ENCODE measurements at places on chromosomes 13 and 19. TPM values are rescaled to one million over a fixed set of nuclear protein-coding genes. Genes with fewer than 3 reads are reported as not detected.
A peak's percentile ranks its signal among the peaks of the same experiment; 100 is the strongest.

ZNF492 gene
- not detected for total RNA-seq

CACTIN gene
- 24.7 TPM for total RNA-seq

ATP8A2 gene
- 1.1 TPM for total RNA-seq

BABAM1 gene
- total RNA-seq: 93.7 TPM

OR7A10 gene
- total RNA-seq: not detected

ENOX1 gene
- 5.9 TPM for total RNA-seq

POU2F2 gene
- total RNA-seq: 1.0 TPM

- no peak overlapping the region for H3K4me3 ChIP-seq
- no peak overlapping the region for H3K27ac ChIP-seq
- H3K36me3 ChIP-seq: no peaks in the 10 kb centered on the region
- no peaks in the 10 kb centered on the region for H3K4me1 ChIP-seq
- no peak for DNase-seq
These were observed 35.9 kb downstream of the OXGR1 start for GRCh38 chr13:96958286-96958891.

GRCh38 chr19:42606660-42607351 is 12.1 kb upstream of the CEACAM8 start:
- no peak overlapping the region for H3K4me3 ChIP-seq
- DNase-seq: no peak
- H3K27me3 ChIP-seq: no peaks in the 10 kb centered on the region
- no peak overlapping the region for H3K27ac ChIP-seq
- no peaks in the 10 kb centered on the region for H3K4me1 ChIP-seq
- no peaks in the 10 kb centered on the region for H3K36me3 ChIP-seq

- peaks cover 42% of the 10 kb centered on the region for H3K4me1 ChIP-seq
- no peaks in the 10 kb centered on the region for H3K36me3 ChIP-seq
- H3K27me3 ChIP-seq: no peaks in the 10 kb centered on the region
- no peak for DNase-seq
These were observed 657.8 kb downstream of the SLITRK6 start for GRCh38 chr13:85141401-85141800.

DNA sequence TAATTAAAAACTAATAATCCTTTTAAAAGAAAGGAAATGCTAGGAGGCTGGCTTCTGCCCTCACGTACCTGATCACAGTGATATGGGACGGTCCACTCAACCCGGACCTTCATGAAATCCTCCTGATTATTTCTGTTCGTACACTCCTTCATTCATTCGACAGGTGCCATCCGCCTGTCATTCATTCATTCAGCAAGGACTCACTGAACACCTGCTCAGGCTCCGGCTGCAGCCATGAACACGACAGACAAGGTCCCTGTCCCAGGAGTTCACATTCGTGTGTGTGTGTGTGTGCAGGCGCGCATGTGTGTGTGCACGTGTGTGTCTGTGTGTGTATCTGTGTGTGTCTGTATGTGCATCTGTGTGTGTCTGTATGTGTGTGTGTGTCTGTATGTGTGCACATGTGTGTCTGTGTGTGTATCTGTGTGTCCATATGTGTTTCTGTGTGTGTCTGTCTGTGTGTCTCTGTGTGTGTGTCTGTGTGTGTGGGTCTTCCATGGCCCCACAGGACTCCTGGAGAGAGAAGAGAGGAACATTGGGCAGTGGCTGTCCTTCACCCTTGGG is 28.1 kb upstream of the CCNE1 start:
- no peak overlapping the region for H3K27ac ChIP-seq
- no peaks in the 10 kb centered on the region for H3K27me3 ChIP-seq
- no peaks in the 10 kb centered on the region for H3K4me1 ChIP-seq
- no peak overlapping the region for H3K4me3 ChIP-seq
- no peaks in the 10 kb centered on the region for H3K36me3 ChIP-seq

DNA sequence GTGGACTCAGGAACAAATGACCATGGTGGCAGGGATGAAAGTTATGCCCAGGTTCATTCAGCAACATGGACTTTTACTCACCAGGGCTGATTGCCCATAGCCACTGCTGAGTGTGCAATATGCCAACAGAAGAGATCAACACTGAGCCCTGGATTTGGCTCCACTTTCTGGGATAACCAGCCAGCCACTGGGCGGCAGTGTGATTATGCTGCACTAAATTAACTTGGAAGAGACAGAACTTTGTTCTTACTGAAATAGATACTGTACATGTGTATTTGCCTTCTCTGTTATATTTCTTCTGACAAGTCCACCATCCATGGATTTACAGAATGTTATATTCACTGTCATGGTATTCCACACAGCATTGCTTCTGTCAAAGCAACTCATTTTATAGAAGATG is 257.4 kb downstream of the TDRD3 start:
- H3K27me3 ChIP-seq: peaks cover 10% of the 10 kb centered on the region
- no peaks in the 10 kb centered on the region for H3K36me3 ChIP-seq
- H3K27ac ChIP-seq: no peak overlapping the region
- no peak for DNase-seq
- H3K4me1 ChIP-seq: no peaks in the 10 kb centered on the region

DNA sequence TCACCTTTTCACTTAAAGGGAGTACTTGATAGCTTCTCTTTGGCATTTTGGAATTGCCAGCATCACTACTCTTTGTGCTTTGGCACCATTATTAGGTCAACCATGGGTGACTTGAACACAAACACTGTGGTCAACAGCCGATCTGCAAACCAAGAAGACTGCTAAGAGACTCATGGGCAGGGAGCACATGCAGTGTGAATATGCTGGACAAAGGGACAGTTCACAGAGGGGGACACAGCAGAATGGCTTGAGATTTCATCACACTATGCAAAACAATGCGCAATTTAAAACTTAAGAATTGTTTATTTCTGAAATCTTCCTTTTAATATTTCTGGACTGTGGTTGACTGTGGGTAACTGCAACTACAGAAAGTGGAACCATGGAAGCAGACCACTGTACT is 64.4 kb downstream of the LMO7 start:
- H3K27ac ChIP-seq: no peak overlapping the region
- peaks cover 10% of the 10 kb centered on the region for H3K36me3 ChIP-seq
- H3K27me3 ChIP-seq: no peaks in the 10 kb centered on the region
- H3K4me3 ChIP-seq: no peak overlapping the region
- peaks cover 49% of the 10 kb centered on the region for H3K4me1 ChIP-seq
- no peak for DNase-seq

DNA sequence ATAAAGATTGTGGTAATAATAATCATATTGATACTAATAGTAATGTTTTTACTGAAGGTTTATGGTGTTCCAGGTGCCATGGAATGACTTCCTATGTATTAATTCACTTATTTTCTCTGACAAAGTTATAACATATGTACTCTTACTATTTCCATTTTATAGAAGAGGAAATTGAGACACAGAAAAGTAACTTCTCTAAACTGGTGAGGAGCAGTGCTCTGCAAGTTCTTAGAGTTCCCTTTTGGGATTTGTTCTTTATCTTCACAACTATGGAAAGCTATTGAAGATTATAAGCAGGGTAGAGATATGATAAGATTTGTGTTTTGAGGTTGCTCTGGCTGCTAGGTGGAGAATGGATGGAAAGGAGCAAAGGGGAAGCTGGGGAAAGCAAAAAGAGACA is 83.9 kb upstream of the OLFM4 start:
- H3K27me3 ChIP-seq: no peaks in the 10 kb centered on the region
- no peak overlapping the region for H3K27ac ChIP-seq
- H3K36me3 ChIP-seq: no peaks in the 10 kb centered on the region
- no peaks in the 10 kb centered on the region for H3K4me1 ChIP-seq
- DNase-seq: no peak
- no peak overlapping the region for H3K4me3 ChIP-seq

GRCh38 chr19:4571305-4571917 is 11.9 kb upstream of the SEMA6B start:
- H3K27me3 ChIP-seq: no peaks in the 10 kb centered on the region
- peaks cover 3% of the 10 kb centered on the region for H3K36me3 ChIP-seq
- H3K27ac ChIP-seq: no peak overlapping the region

- no peak overlapping the region for H3K4me3 ChIP-seq
- no peak for DNase-seq
- H3K36me3 ChIP-seq: peaks cover 2% of the 10 kb centered on the region
- no peaks in the 10 kb centered on the region for H3K4me1 ChIP-seq
- H3K27me3 ChIP-seq: no peaks in the 10 kb centered on the region
These were observed 52.4 kb downstream of the ZNF676 start for GRCh38 chr19:22144394-22144793.

DNA sequence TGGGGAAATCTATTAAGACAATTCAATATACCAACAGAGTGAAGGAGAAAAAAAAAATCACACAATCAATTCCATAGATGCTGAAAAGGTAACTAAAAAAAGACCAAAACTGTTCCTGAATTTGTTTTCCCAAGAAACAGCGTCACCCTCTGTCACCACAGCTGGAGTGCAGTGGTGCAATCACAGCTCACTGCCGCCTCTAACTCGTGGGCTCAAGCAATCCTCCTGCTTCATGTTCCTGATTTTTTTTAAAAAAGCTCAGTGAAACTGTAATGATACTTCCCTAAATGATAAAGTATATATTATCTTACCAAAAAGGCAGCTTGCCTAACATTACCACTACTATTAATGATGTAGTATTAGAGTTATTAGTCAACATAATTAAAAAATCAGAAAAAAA is 19.6 kb upstream of the ZFP14 start:
- H3K4me3 ChIP-seq: no peak overlapping the region
- no peaks in the 10 kb centered on the region for H3K27me3 ChIP-seq
- H3K36me3 ChIP-seq: peaks cover 76% of the 10 kb centered on the region
- no peak overlapping the region for H3K27ac ChIP-seq
- no peaks in the 10 kb centered on the region for H3K4me1 ChIP-seq

DNA sequence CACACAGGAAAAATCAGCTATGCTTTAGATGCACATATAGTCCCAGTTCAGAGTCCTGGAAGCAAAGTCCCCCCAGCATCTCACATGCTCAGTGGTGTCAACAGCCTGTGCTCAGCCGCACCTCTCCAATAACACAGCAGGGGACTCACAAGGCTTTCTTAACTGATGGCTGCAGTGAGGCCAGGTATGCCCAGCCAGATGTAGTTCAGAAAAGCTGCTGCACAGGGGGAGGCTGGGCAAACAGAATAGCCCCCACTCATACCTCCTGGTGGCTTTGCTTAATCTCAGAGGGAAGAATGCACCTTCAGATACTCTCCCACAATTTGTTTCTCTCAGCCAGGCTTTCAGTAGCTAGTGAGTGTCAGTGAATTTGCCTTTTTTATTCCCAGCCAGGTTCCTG is 33.4 kb downstream of the FAM124A start:
- no peaks in the 10 kb centered on the region for H3K36me3 ChIP-seq
- no peak overlapping the region for H3K27ac ChIP-seq
- peaks cover 6% of the 10 kb centered on the region for H3K4me1 ChIP-seq

DNA sequence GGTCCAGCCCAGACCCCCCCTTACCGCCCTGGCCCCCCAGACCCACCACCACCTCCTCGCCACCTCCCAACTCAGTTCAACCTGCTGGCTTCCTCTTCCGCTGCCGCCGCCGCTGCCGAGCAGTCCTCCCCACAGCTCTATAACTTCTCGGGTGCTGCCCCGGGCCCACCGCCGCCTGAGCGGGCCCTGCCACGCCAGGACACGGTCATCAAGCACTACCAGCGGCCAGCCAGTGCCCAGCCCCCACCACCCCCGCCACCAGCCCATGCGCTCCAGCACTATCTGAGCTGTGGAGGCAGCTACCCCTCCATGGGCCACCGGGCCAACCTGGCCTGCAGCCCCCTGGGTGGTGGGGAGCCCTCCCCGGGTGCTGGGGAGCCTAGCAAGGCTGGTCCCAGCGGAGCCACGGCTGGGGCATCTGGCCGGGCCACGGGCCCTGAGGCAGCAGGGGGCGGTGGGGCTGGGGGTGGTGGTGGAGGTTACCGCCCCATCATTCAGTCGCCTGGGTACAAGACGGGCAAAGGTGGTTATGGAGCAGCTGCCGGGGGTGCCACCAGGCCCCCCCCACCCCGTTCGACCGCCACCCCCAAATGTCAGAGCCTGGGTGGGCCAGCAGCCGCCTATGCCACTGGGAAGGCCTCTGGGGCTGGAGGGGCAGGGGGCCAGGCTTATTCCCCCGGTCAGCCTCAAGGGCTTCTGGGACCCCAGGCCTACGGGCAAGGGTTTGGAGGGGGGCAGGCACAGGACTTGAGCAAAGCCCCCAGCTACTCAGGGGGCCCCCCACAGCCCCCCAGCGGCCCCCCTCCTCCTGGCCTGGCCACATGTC is 4.2 kb downstream of the PRR12 start:
- peaks cover 15% of the 10 kb centered on the region for H3K36me3 ChIP-seq
- H3K4me1 ChIP-seq: peaks cover 19% of the 10 kb centered on the region
- DNase-seq: no peak
- no peak overlapping the region for H3K4me3 ChIP-seq
- H3K27ac ChIP-seq: no peak overlapping the region

GRCh38 chr13:65943708-65944107 is 1286.4 kb downstream of the PCDH9 start:
- H3K27me3 ChIP-seq: no peaks in the 10 kb centered on the region
- DNase-seq: no peak
- H3K36me3 ChIP-seq: peaks cover 3% of the 10 kb centered on the region
- H3K4me1 ChIP-seq: peaks cover 14% of the 10 kb centered on the region
- peak overlapping the region; percentile 77 for H3K27ac ChIP-seq
- no peak overlapping the region for H3K4me3 ChIP-seq

DNA sequence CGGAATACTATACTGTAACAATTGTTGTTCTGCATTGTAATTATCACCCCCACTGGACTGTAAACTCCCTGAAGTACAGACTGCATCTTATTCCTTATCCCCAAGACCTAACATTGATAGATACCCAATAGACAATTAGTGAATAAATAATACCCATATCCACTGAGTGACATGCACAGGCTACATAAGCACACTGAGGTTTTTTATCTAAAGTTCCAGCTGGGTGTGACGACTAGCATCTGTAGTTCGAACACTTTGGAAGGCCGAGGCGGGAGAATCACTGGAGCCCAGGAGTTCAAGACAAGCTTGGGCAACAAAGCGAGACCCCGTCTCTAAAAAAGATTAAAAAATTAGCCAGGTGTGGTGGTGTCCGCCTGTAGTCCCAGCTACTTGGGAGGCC is 2.5 kb downstream of the KPNA3 start:
- H3K4me1 ChIP-seq: peaks cover 40% of the 10 kb centered on the region
- H3K27ac ChIP-seq: no peak overlapping the region
- DNase-seq: no peak
- H3K36me3 ChIP-seq: peaks cover 4% of the 10 kb centered on the region
- no peaks in the 10 kb centered on the region for H3K27me3 ChIP-seq
- H3K4me3 ChIP-seq: no peak overlapping the region

GRCh38 chr13:43376596-43376995 is 353.2 kb downstream of the DNAJC15 start:
- peaks cover 26% of the 10 kb centered on the region for H3K4me1 ChIP-seq
- H3K4me3 ChIP-seq: no peak overlapping the region
- no peaks in the 10 kb centered on the region for H3K27me3 ChIP-seq
- no peak overlapping the region for H3K27ac ChIP-seq
- peaks cover 14% of the 10 kb centered on the region for H3K36me3 ChIP-seq

DNA sequence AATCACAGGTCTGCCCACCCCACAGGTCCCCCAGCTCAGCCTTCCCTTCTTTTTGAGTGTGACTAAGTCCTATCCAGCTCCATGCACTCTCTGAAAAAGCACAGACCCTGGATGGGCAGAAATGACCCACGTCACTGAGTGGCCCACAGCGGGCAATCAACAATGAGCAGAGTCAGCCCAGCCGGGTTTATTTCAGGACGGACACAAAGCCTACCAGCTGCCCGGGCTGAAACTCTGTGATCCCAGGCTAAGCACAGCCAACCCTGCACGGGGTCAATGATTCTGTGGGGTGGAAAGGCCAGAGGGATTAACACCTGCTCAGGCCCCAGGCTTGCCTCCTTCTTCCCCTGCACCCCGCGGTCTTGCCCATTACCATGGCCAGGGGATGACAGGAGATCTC is 8.4 kb downstream of the NAPA start:
- DNase-seq: no peak
- H3K36me3 ChIP-seq: peaks cover 16% of the 10 kb centered on the region
- H3K27ac ChIP-seq: no peak overlapping the region
- H3K4me1 ChIP-seq: peaks cover 17% of the 10 kb centered on the region

GRCh38 chr13:99354371-99354951 is 47.3 kb upstream of the GPR183 start:
- H3K4me1 ChIP-seq: peaks cover 29% of the 10 kb centered on the region
- DNase-seq: no peak
- H3K4me3 ChIP-seq: no peak overlapping the region
- no peaks in the 10 kb centered on the region for H3K27me3 ChIP-seq
- peak overlapping the region; percentile 61 for H3K27ac ChIP-seq
- H3K36me3 ChIP-seq: peaks cover 19% of the 10 kb centered on the region

Data from osteocyte (in vitro differentiated cells).